Gastroesophageal sphincter (tissue), 4 donors: ENCODE measurements at places on chromosomes 3 and 15. TPM values are rescaled to one million over a fixed set of nuclear protein-coding genes. Genes with fewer than 3 reads are reported as not detected.

- no peaks in the 10 kb centered on the region for H3K27me3 ChIP-seq
- no peaks in the 10 kb centered on the region for H3K36me3 ChIP-seq
- no peak overlapping the region for H3K27ac ChIP-seq
- H3K4me3 ChIP-seq = no peak overlapping the region
- H3K4me1 ChIP-seq = no peaks in the 10 kb centered on the region
- no peak for ATAC-seq
Measured at GRCh38 chr15:38028869-38029268, 94.4 kb downstream of the TMCO5A start.

GRCh38 chr15:92574161-92574560 lies 81.4 kb downstream of the FAM174B start:
- H3K4me1 ChIP-seq = no peaks in the 10 kb centered on the region
- no peak for ATAC-seq
- no peaks in the 10 kb centered on the region for H3K27me3 ChIP-seq
- no peak overlapping the region for H3K4me3 ChIP-seq

- H3K4me3 ChIP-seq = no peak overlapping the region
- ATAC-seq = no peak
Measured at GRCh38 chr15:25456196-25456595, 17.4 kb upstream of the UBE3A start.

CPLX3 gene
- total RNA-seq = not detected

CDHR4 gene
- not detected for total RNA-seq
